Skin of body (tissue), 3 donors: ENCODE measurements at places on chromosomes 7 and 10. TPM values are rescaled to one million over a fixed set of nuclear protein-coding genes. Genes with fewer than 3 reads are reported as not detected.

DNA sequence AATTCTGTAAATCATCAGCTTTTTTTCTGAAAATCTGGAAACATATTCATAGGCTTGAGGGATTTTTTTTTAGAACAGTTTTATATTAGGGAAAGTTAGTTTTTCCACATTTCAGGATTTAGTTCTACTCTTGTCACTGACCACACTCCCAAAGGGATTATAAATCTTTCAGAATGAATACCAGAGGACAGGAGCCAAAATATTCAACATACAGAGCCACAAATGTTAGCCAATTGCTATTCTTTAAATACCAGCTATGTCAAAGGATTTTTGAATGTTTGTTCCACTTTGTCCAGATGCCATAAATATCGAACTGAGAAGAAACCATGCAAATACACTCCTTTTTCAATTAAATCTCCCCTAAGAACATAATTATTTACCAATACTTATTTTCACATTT lies 50.7 kb downstream of the ODAD2 start:
- DNase-seq = peak; percentile 61

DNA sequence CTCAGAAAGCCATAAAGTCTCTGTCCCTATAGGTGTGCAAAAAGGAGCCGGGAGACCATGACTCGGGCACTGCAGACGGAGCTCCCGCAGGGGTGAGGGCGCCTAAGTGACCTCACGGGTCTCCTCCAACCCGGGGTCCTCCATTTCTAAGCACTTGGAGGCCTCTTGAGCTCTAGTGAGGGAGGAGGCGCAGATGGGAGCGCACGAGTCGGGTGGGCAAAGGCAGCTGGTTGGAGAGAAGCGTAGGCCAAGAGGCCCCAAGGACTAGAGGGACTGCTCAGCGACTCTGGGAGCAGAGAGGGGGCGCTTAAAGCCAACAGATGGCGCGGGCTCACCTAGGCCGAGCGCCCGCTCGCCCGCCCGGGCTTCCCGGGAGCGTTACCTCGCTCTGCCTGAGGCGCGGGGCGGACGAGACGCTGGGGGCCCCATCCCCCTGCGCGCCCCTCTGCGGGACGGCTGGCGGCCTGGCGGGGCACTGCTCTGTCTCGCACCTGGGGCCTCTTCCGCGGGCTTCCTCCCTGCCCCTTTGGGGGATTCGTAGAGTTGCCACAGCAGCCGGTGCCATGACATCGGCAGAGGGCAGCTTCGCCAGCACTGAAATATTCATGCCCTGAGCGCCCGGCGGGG lies 523 bp upstream of the CDH23 start:
- no peak for DNase-seq

- DNase-seq = no peak
These were observed 91.7 kb upstream of the PDGFA start for GRCh38 chr7:611281-611810.

DNA sequence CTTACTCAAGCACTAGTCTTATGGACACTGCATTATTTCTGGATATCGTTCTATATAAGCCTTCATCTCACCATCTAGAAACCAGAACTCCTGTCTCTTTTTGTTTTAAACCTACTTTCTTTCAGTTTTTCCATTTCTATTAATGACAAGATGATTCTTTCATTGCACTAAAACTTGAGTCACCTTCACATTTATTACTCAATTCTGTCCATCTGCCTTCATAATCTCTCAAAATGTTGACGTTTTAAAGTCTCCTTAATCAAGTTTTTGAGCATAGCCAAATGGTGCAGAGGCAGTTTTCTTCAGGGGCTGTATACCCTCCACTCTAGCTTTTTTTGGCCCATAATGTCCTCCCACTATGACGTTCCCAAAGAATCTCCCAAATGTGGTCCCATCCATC lies 17.6 kb downstream of the STAM start:
- DNase-seq = no peak

- DNase-seq = no peak
These were observed 18.0 kb upstream of the DLG5 start for GRCh38 chr10:77944519-77944918.

DNA sequence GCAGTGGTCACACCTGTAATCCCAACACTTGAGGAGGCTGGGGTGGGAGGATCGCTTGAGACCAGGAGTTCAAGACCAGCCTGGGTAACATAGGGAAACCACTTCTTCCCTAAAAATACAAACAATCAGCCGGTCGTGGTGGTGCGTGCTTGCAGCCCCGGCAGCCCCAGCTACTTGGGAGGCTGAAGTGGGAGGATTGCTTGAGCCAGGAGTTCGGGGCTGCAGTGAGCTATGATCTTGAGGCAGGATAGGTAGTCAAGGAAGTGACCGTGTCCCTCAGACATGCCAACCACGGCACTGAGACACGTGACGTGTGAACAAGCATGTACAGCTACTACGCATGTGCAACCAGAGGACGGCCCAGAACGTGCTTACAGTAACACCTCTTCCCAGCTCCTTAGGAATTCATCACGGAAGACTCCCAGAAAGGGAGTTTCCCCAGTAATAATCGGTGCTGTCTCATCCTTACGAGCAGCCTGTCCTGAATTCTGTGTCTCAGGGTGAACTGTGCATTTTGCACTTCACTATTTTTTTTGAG lies 5.3 kb downstream of the GUSB start:
- DNase-seq = no peak

The ATRNL1 gene
- 24.4 TPM for total RNA-seq

- DNase-seq = peak; percentile 18
These were observed 70.9 kb downstream of the GCC1 start for GRCh38 chr7:127514499-127514898.

DNA sequence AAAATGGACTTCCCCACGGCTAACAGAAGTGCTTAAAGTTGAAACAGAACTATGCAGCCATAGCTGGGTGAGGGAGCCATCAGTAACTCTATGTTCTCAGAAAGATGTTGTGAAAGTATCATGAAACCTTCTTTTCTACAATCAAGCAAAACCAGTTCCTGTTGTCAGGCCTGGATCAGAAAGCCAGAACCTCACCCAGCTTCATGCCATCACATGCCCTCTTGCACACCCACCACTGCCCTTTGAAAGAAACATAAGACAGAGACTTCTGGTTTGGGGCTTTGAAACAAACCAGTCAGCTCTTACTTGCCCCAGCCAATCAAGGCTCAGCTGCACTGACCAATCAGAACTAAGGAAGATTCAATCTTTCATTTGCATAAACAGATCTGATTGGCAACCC lies 230.8 kb upstream of the FERD3L start:
- no peak for DNase-seq

The NUTM2B gene
- 0.30 TPM for total RNA-seq

GRCh38 chr7:27944643-27945042 lies 204.7 kb downstream of the TAX1BP1 start:
- peak; percentile 85 for DNase-seq

The SMO gene
- total RNA-seq = 28.8 TPM

DNA sequence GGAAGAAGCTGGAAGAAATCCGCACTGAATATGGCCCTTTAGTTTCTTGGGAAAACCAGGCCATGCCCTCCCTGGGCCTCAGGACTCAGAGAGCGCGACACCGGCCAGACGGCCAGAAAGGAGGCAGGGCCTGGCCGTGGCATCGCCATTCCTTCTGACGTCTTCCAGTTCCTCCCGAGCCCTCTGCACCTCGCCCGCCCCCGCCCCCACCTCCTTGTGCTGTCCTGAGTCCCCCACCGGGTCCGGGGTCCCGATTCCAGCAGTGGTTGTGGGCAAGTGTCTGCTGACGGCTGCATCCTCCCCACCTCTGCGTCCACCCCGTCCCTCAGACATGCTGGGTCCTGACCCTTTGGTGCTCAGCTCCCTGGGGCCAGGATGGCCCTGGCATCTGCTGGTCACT lies 312.1 kb upstream of the SHH start:
- no peak for DNase-seq

GRCh38 chr7:1755783-1756625 lies 85.9 kb downstream of the ELFN1 start:
- no peak for DNase-seq

The SNX8 gene
- total RNA-seq = 15.1 TPM
